Lung (tissue), 17 donors: ENCODE measurements at places on chromosomes 13 and 19. TPM values are rescaled to one million over a fixed set of nuclear protein-coding genes. Genes with fewer than 3 reads are reported as not detected.

DNA sequence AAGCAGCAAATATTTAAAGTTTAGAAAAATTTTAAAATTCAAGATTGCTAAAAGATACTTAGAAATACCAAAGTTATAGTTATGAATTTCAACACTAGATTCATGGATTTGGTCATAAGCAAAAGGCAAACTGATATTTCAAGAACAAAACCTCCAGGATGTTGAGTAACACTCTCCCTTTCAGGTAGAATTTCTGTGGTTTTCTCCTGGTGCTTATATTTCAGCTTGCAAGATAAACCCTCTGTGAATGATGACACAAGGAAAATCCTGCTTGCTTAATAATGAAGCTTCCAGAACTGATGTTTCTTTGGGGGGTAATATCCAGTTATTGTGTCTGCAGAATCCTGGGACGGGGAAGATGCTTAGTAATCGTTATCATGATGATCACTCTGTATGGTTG is 320.3 kb upstream of the EDNRB start:
- no peaks in the 10 kb centered on the region for H3K4me1 ChIP-seq
- no peaks in the 10 kb centered on the region for H3K27me3 ChIP-seq
- no peak overlapping the region for H3K4me3 ChIP-seq

- H3K27ac ChIP-seq: no peak overlapping the region
- H3K27me3 ChIP-seq: no peaks in the 10 kb centered on the region
- DNase-seq: peak; percentile 70
- H3K36me3 ChIP-seq: no peaks in the 10 kb centered on the region
- H3K4me1 ChIP-seq: no peaks in the 10 kb centered on the region
- H3K4me3 ChIP-seq: no peak overlapping the region
Measured at GRCh38 chr13:42740753-42741152, 40.6 kb upstream of the FAM216B start.

- no peak overlapping the region for H3K4me3 ChIP-seq
- H3K27me3 ChIP-seq: no peaks in the 10 kb centered on the region
- no peaks in the 10 kb centered on the region for H3K36me3 ChIP-seq
- no peak for DNase-seq
- peaks cover 11% of the 10 kb centered on the region for H3K4me1 ChIP-seq
Measured at GRCh38 chr19:18500799-18501198, 21.1 kb downstream of the ELL start.

GRCh38 chr13:73777134-73777533 is 357.1 kb downstream of the KLF12 start:
- no peak for DNase-seq
- H3K4me3 ChIP-seq: no peak overlapping the region
- H3K27me3 ChIP-seq: no peaks in the 10 kb centered on the region
- H3K4me1 ChIP-seq: peaks cover 5% of the 10 kb centered on the region

DNA sequence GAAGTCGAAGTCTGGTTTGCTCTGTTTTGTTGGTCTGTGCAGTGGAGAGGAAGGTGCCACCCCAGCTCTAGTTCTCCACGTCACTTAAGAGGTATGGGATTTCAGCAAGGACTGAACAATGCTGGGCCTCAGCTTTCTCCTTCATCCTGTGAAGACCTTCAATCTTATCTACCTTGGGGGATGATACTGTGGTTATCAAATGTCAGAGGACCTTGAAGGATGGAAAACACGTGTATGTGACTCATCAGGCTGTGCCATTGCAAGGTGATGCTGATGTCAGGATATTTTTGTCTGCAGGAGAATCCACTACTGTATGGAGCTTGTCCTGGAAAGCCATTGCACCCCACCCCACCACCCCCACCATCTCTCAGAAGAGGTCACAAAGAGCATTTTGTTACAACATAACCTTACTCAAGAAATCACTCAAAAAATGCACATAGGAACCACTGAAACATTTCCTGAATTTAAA is 81.4 kb upstream of the UQCRFS1 start:
- peaks cover 6% of the 10 kb centered on the region for H3K27me3 ChIP-seq
- H3K4me1 ChIP-seq: no peaks in the 10 kb centered on the region
- DNase-seq: no peak
- H3K36me3 ChIP-seq: no peaks in the 10 kb centered on the region
- no peak overlapping the region for H3K4me3 ChIP-seq
- no peak overlapping the region for H3K27ac ChIP-seq

GRCh38 chr13:86020351-86021002 is 221.3 kb upstream of the SLITRK6 start:
- H3K4me3 ChIP-seq: no peak overlapping the region
- H3K4me1 ChIP-seq: peaks cover 8% of the 10 kb centered on the region
- H3K27ac ChIP-seq: no peak overlapping the region
- DNase-seq: peak; percentile 98
- no peaks in the 10 kb centered on the region for H3K27me3 ChIP-seq
- no peaks in the 10 kb centered on the region for H3K36me3 ChIP-seq

ANKRD24 gene
- polyA plus RNA-seq: 0.68 TPM
